ENCODE measurements at places on chromosomes 1 and 21.

DNA sequence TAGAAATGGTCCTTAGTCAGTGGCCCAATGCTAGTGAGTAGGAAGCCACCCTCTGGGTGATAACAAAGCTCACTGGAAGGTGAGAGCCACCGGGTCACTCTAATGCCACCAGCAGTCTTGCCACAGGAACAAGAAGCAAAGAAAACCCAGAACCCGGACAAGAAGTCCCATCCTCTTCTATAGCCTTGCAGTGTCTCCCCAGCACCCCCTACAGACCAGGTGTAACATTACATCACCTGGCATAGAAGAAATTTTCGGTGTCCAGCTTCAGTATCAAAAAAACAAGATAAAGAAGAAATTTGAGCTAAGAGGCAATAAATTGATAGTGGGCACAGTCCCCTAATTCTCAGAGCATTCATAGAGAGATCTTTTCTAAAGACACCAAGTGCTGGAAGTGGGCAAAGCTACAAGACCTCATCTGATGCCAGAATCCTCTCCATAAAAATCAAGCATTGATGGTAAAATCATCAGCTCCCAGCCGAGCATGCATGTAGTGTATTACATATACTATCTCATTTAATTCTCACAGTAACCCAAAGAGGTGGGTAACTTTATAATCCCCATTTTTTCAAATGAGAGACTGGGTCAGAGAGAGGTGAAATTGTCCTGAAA is 491.0 kb downstream of the MATN1 start:
- DNase-seq, result no peak

DNA sequence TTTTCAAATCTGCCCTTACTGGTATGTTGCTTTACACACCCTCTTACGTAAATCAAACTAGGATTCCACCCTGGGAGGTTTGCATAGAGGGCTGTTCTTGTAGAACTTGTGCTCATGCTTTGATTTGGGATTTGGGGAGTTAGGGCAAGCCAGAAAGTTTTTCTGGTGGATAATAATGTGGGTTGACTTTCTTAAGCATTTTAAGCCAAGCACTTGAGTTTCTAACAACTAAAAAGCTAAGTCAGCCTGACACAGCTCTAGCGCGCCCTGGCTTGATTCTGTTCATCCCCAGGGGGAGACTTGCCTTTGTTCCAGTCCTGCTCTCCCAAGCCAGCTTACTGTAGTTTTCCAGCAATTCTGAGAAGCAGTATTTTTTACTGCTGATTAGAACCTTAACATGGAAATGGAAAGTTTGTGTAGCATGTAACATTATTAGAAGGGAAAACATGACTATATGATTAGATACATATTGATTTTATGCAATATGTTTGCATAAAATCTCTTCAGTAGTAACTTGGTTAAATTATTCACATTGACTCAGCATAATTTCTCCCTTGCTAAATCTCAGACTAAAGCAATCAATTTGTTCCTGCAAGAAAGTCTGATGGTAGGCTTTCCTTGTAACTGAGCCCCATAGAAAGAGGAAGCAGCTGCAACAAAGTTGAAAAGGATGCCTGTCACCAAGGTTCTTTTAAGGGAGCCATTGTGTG is 11.0 kb upstream of the PGD start:
- peak; percentile 71 for DNase-seq

DNA sequence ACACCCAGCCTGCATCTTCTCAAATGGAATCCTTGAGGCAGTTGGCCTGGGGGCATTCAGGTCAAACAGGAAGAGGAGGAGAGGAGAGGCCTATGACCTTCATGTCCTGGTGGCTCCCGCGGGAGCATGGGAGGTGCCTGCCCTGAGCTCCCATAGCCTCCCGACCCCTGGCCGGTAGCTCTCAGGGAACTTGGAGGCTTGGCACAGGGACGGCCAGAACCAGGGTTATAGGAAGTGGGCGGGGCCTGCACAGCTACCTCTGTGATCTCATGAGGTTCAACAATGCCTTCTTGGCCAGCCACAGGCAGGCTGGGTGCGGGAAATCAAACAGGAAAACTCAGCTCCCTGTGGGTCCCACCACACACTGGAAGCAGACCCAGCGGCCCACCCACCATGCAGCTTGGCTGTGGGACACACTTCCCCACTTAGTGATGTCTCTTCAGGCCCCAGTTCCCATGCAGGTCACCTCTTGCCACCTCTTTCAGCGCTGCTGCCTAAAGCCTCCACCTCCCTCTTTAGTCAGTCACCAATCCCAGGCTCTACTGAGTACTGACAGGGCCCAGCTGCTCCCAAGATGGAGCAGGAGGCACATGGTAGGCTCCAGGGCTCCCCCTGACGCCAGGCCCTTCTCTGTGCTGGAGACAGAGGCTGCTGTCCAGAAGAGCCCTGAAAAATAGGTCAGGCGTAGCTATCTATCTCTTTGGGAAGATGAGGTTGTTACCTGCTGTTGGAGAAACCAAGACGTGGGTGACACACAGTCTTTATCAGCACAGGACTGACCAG is at the start of gene SLFNL1:
Gene SLFNL1 (minus strand): TSS at position 200 of the 783 bp plus-strand sequence. CDS start 1,065 bp downstream, outside the sequence.
- DNase-seq, result peak; percentile 63

GRCh38 chr21:39221282-39221996 is 38.2 kb upstream of the PSMG1 start:
- no peak for DNase-seq

GRCh38 chr1:110394493-110394820 is 3.6 kb upstream of the SLC16A4 start:
- no peak for DNase-seq

DNA sequence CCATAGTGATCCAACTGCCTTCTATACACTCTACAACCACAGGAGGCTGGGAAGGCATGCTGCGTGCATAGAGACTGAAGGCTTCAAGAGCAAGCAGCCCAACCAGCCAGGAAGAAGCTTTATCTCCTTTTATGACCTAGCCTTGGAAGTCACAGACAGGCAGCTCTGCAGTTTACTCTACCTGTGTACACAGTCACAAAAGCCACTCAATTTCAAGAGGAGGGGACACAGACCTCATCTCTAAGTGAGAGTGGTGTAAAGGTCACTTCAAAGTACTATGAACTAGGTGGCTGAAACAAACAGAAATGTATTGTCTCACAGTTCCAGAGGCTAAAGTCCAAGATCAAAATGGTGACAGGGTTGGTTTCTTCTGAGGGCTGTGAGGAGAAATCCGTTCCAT is 69.6 kb upstream of the GJB5 start:
- no peak for DNase-seq

DNA sequence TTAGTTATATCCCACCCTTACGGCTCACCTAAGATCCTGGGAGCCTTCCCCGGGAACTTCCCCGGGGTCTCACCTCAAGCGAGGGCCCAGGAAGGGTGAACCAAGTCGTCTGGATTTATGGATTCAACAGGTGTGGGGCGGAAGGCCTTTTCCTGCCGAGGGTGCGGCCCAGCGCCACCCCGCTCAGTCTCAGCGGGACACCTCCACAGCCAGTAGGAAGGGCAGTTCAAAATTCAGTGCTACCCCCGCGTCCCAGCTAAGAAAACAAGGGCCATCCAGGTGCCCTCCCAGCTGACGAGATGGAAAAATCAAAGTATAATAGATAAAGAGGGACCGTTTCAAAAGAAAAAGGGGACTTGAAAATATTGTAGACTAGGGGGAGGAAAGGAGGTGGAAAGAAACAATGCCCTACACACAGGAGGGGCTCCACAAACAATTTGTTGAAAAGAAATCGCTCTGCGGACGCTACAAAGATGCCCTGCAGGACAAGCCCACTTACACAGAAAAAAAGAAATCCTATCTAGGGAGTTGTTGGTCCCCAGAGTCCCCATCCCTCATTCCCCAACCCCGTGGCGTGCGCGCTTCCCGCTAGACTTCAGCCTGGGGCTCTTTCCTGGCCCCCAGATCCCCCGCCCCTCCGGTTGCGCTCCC is 1.3 kb downstream of the SLC2A1 start:
- DNase-seq, result no peak

GRCh38 chr1:194473766-194474165 is 1287.4 kb upstream of the B3GALT2 start:
- DNase-seq, result no peak

DNA sequence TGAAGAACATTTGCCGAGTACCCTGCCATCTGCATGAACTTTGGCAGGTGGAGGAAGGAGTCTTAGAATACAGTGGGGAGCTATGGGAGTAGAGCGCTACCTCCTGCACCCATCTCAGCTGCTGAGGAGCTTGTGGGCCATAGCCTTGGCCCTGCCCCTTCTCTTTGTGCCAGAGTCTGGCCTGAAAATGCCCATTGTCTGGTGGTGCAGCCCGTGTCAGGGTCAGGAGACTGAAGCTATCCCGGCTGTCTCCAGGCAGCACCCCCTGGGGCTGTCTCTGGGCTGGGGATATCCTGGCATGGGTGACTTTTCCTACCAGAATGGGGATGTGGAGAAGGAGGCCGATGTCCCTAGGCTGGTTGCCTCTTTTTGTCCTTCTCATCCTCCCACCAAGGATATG is 7.3 kb downstream of the IPO13 start:
- DNase-seq, result no peak

DNA sequence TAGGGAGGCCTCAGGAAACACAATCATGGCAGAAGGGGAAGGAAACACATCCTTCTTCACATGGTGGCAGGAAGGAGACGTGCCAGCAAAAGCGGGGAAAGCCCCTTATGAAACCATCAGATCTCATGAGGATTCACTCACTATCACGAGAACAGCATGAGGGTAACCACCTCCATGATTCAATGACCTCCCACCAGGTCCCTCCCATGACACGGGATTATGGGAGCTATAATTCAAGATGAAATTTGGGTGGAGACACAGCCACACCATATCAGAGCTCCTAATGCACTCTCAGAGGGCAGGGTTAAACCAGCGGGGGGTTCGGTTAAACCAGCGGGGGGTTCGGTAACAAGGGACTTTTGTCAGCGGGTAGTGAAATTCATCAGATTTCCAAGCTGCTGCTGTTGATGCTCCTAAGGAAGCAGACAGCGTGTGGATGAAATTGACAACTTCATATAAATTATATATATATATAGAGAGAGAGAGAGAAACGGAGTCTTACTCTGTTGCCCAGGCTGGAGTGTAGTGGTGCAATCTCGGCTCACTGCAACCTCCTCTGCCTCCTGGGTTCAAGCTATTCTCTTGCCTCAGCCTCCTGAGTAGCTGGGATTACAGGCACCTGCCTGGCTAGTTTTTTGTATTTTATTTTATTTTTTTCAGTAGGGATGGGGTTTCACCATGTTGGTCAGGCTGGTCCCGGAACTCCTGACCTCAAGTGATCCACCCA is 4.2 kb downstream of the CSTB start:
- peak; percentile 68 for DNase-seq

GRCh38 chr1:147039916-147040315 is 101.8 kb downstream of the NBPF12 start:
- no peak for DNase-seq

- DNase-seq, result no peak
Measured at GRCh38 chr1:233975486-233975885, 71.0 kb downstream of the SLC35F3 start.

DNA sequence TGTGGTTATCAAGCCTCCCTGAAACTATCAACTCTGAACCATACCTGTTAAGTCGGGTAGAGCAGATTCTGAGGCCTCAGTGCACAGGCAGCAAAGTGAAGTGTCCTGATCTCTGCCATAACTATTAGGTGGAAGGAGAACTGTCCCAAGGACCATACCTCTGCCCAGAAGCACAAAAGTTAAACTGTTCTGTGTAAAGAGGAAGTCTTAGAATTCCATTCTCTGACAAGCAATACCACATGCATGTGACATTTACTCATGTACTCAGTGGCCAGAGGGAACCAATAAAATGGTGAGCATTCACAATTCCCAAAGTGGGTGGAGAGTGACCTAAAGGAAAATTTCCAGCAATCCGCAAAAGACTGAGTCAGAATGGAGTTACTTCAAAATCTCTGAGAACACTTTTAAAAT is 61.0 kb downstream of the TOR3A start:
- peak; percentile 98 for DNase-seq

DNA sequence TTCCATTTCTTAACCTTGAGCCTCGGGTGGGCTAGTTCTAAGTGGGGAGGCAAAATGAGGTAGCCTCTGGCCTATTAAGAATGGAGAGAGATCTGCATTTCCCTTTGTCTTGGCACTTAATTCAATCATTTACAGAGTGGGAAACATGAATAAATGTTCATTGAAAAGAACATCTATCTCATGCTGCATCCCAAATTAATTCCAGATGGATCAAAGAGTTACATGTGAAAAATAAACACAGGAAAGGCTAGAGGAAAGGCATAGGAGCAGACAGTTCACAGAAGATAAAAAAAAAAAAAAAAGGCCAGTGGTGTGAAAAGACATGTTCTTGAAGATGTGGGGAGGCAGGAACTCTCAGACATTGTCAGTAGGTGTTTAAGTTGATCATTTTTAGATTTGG is 35.7 kb upstream of the EPS8L3 start:
- no peak for DNase-seq

- DNase-seq, result no peak
Measured at GRCh38 chr1:58572690-58573089, 4.4 kb downstream of the TACSTD2 start.

DNA sequence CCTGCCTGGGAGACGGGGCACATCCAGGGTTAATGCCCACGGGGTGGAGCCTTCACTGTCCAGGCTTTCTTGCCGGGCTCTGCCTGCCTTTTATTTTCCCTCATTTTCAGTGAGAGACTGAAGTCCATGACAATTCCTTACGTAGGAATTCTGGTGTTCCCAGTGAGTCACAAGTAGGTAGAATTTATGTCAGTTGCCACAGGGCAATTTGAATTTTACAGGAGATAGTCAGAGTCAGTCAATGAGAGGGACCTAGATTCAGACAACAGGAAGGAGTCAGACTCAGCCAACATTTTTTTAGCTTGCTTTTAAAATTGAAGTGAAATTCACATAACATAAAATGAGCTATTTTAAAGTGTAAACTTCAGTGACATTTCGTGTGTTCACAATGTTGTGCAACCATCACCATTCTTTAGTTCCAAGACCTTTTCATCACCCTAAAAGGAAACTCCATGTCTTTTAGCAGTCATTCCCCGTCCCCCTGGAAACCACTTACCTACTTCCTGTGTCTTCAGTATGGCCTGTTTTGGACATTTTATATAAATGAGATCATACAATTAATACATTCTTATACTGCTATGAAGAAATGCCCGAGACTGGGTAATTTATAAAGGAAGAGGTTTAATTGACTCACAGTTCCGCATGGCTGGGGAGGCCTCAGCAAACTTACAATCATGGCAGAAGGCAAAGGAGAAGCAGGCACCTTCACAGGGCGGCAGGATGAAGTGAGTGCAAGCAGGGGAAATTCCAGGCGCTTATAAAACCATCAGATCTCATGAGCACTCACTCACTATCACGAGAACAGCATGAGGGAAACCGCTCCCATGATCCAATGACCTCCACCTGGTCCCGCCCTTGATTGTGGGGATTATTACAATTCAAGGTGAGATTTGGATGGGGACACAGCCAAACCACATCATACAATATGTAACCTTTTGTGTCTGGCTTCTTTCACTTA is 14.6 kb downstream of the AJAP1 start:
- no peak for DNase-seq

- peak; percentile 30 for DNase-seq
Measured at GRCh38 chr1:229272164-229273158, 1.6 kb downstream of the RAB4A start.

DNA sequence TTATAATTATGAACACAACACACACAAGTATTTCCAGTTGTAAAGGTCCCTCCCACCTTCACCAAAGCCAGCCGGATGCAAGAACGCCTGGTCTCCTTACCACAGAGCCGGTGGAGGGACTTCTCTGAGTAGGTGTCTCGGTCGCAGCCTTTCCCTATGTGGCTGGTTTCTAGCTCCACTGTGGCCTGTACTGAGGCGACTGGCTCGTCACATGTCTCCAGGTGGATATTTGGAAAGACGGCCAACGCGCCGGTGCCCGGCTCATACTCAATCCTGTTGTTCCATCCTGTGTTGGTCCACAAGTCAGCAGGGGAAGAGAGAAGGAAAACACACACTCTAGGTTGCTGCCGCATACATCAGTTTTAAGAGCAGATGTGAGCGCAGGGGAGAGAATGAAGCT is 74.4 kb downstream of the CLSTN1 start:
- no peak for DNase-seq

- DNase-seq, result no peak
Measured at GRCh38 chr1:67589519-67590233, 95.3 kb upstream of the GADD45A start.
